ENCODE measurements at places on chromosomes 5 and 9.

DNA sequence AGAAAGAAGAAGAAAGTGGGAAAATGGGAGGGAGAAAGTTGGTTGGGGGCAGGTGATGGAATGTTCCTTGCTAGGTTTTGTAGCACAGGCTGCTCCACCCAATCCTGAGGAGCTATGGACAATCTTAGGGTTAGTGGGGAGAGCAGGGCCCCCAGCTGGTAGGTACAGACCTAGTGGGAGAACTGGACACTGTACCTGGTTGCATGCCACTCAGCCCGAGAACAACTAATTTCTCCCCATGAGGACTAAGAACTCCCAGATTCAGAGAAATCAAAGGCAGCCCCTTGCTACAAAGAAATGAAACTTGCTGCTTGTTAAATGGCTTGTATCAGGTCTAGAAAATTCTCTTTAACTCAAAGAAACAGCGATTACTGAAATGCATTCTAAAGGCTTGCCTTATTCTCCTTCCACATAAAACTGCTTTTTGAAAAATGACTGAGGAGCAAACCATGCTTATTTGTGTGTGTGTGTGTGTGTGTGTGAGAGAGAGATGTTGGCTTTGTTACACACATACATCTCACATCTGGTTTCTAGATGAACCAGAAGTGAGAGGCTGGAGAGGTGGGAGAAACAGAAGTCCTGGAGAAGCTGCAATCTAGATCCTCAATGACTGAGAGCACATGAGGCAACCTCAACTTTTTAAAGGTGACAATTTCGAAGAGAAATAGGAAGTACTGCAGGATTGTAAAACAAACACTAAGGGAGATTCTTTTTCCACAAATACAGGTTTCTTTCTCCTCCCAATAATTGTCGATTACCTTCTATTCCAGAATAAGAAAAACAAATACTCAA lies 28.9 kb downstream of the FYB1 start:
- DNase-seq: no peak

- no peak for DNase-seq
Observed at GRCh38 chr9:97809666-97810344, 43.2 kb upstream of the FOXE1 start.

DNA sequence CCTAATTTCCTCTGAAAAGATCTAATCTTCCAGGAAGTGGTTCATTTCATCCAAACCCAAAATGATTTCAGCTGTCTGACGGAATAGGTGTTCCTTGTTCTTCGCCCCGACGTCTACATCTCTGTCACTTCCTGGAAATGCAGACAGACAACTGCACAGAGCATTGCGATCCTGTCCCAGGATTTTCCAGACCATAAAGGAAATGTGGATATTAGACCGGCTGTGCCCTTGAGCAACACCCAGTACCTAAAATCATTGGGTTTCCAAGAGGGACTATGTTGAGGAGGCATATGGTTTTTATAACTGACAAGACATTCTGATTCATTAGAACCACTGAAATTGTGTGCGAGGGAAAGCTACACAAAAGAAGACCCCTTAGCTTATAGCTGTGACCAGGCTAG lies 74.2 kb downstream of the MSX2 start:
- no peak for DNase-seq

- DNase-seq: no peak
Observed at GRCh38 chr9:38523121-38523520, 97.3 kb downstream of the ANKRD18A start.

- peak; percentile 3 for DNase-seq
Observed at GRCh38 chr5:71475788-71476384, 20.4 kb downstream of the BDP1 start.

- no peak for DNase-seq
Observed at GRCh38 chr5:17196697-17197096, 20.7 kb upstream of the BASP1 start.

DNA sequence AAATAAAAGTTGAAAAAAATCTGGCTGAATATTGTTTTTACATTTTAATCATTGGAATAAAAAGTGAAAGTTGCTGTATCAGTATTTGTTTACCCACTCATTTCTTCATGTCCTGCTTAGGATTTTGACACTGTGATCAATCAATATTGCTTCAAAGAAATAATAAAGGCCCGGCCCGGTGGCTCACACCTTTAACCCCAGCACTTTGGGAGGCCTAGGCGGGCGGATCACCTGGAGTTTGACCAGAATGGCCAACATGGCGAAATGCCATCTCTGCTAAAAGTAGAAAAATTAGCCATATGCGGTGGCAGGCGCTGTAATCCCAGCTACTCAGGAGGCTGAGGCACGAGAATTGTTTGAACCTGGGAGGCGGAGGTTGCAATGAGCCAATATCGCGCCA lies 93.7 kb upstream of the CTNND2 start:
- DNase-seq: no peak

- DNase-seq: no peak
Observed at GRCh38 chr9:90774071-90774470, 27.5 kb upstream of the SYK start.

- no peak for DNase-seq
Observed at GRCh38 chr5:174806729-174807128, 82.3 kb downstream of the MSX2 start.

DNA sequence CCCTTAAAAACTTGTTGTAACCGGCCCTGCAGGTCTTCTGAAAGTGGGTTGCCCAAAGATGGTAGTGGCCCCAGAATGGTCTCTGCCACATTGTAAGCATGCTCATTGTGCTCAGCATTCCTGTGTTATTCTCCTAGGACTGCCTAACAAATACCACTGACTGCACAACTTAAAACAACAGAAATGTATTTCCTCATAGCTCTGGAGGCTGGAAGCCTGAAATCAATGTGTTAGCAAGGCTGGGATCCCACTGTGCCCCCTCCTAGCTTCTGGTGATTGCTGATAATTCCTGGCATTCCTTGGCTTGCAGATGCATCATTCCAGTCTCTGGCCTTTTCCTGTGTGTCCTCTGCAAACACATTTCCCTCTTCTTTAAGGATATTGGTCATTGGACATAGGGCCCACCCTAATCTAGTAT lies 3.4 kb upstream of the GCNT4 start:
- no peak for DNase-seq

DNA sequence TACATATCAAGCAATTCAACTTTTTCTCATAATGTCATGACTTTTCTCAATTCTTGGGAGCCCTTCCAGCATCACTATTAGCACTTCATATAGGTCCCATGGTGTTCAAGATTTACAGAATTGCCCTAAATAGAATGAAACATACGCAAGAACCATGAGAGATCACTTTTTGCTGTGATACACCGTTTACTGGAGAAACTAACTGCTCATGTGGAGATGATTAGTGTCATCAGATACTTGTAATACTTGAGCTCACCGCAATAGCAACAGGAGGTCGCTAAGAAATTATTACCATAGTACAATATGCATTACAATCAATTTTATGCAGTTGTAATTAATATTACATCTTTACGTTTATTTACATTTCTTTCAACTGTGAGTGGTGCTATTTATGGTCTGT lies 4.8 kb upstream of the PCSK5 start:
- no peak for DNase-seq

- DNase-seq: no peak
Observed at GRCh38 chr5:171309276-171310211, 496 bp downstream of the TLX3 start.

GRCh38 chr5:93580927-93581445 lies at the start of gene NR2F1-AS1:
NR2F1-AS1 (minus strand) TSS chr5:93581219.
- peak; percentile 57 for DNase-seq

GRCh38 chr9:68841276-68842052 lies 136.4 kb downstream of the PIP5K1B start:
- no peak for DNase-seq

DNA sequence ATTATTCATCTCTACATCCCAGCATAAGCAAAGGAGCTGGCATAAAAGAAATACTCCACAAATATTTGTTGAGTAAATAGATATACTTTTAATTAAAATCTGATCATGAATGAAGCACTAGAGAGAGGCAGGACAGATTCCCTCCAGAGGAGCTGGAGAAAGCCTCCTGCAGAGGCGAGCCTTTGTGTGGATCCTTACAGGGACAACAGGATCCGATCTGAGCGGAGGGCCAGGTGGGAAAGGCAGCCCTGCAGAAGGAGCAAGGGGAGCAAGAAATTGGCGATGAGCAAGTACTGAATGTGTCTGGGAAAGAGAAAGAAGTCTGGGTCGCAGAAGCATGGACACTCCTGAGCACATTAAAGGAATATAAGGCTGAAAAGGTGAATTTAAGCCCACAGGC lies 69.4 kb downstream of the EBF1 start:
- DNase-seq: no peak

DNA sequence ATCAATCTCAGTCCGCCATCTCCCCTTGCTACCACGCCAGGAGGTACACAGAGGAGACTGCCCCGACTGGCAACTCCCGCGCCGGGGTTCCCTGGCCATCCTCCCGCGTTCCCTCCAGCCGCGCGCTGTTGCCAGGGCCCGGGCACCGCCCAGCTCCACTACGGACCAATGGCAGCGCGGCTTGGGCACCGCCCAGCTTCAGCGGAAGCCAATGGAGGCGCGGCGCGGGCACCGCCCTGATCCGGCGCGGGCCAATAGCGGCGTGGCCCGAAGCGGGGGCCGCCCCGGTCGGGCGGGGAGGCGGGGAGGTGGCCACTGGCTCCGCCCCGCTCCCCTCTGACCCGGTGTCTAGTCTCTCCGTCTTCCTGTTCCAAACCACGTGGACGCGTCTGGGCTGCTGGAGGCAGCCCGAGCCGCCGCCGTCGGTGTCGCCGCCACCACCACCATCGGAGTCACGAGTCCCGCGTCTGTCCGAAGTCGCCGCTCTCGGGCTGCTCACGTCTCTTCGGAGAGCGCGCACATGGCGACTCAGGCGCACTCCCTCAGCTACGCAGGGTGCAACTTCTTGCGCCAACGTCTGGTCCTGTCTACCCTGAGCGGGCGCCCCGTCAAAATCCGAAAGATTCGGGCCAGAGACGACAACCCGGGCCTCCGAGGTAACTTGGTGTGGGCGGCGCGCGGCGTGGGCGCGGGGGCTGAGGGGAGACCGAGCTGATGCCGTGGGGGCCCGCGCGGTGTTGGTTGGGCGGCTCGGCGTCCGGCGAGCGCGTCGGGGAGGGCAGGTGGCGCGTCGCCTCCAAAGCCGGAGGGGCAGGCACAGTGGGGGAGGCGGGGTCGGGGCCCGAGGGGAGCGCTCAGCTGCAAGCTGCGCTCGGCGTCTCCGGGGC lies at the start of gene RCL1:
RCL1 (plus strand) TSS at position 373 of the 887 bp plus-strand sequence; CDS start at position 521, 148 bp downstream.
- peak; percentile 98 for DNase-seq

- DNase-seq: no peak
Observed at GRCh38 chr9:32899181-32899580, 102.2 kb downstream of the APTX start.

DNA sequence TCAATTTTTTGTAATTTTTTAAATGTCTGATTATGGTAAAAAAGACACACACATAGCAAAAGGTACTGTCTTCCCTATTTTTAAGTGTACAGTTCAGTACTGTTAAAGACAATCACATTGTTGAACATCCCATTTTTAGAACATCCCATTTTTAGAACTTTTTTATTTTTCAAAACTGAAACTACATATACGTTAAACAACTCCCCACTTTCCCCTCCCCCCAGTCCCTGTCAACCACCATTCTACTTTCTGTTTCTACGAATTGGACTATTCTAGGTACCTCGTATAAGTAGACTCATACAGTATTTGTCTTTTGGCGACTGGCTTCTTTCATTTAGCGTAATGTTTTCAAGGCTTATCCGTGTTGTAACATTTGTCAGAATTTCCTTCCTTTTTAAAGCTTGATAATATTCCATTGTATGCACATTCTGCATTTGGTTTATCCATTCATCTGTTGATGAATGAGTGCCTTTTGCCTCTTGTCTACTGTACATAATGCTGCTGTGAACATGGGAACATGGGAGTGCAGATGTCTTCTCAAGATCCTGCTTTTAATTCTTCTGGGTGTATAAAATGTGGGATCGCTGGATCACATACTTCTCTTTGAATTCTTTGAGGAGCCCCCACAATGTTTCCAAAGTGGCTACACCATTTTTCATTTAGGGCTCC lies 154.0 kb downstream of the PIK3R1 start:
- DNase-seq: no peak

GRCh38 chr5:34436761-34437501 lies 219.2 kb upstream of the RAI14 start:
- no peak for DNase-seq

DNA sequence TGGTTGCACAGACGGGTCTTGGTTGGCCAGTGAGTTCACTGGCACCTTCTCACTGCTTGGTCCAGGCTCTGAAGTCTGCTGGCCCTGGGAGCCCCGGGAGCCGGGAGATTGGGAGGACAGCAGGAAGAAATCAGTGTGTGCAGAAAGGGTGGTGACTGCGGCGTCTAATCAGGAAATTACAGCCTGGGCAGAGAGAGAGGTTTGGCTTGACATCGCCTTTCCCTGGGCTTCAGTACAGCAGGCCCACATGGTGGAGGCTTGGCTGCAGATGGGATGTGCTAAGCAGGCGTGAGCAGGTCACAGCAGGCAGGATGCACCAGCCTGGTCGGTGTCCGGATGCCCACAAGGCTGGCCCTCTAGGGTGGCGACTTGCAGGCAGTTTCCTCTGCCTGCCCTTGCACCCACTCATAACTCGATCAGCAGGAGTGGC lies 17.2 kb downstream of the PITX1 start:
- no peak for DNase-seq

DNA sequence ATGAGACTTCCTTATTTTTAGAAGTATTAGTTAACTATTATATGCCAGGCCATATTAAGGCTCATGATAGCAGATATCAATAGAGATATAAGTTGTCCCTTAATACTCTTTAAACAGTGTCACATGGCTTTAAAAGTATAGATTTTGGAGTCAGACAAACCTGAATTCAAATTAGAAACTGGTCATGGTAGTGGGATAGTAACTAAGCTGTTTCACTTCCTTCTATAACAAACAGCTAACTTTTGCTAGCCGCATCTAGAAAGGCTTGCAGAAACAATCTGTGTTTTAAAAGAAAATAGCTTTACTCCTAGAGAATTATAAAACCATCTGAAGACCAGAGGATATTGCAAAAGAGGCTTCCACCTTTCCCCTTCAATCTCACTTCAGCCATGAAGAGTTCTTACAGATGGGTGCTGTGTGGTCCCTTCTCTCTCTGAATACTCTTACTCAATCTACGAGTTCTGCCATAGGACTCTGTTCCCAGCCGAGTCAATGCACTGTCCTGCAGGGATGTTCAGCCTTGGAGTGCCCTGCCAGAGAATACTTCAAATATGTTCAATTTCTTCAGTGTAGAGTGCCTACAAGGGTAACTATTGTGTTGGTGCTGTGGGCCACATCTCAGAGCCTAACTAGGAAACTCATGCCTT lies 810.2 kb downstream of the EFNA5 start:
- DNase-seq: no peak

- no peak for DNase-seq
Observed at GRCh38 chr5:3389471-3390026, 206.1 kb upstream of the IRX1 start.

GRCh38 chr5:58795327-58795726 lies 212.5 kb downstream of the RAB3C start:
- DNase-seq: no peak

- no peak for DNase-seq
Observed at GRCh38 chr9:37906312-37907239, 2.6 kb upstream of the SLC25A51 start.

- DNase-seq: no peak
Observed at GRCh38 chr9:35398651-35399335, 91.1 kb upstream of the RUSC2 start.

Data from NCI-H1092 treated with DMSO at 0.1 percent for 48 hours (cell line).